ENCODE measurements at places on chromosomes 12 and 14.

DNA sequence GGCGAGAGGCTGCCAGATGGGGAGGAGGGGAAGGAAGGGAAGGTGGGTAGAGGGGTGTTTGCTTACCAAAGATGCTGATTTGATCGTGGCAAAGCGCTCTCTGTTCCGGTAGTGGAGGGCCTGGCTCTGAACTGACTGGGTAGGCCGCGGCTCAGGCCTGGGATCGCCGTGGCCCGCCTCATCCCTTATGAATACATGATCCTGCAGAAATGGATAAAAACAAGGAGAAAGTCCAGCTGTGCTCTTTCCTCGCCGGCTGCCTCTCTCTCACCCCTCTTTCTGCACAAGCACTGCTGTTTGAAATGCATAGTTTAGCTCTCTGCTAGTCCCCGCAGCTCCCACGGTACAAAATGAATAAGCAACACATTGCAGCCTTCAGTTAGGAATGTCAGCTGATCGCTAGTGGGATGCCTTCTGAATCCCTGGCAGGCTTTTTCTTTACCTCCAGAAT is 53.8 kb downstream of the PEBP1 start:
- ATAC-seq = no peak

DNA sequence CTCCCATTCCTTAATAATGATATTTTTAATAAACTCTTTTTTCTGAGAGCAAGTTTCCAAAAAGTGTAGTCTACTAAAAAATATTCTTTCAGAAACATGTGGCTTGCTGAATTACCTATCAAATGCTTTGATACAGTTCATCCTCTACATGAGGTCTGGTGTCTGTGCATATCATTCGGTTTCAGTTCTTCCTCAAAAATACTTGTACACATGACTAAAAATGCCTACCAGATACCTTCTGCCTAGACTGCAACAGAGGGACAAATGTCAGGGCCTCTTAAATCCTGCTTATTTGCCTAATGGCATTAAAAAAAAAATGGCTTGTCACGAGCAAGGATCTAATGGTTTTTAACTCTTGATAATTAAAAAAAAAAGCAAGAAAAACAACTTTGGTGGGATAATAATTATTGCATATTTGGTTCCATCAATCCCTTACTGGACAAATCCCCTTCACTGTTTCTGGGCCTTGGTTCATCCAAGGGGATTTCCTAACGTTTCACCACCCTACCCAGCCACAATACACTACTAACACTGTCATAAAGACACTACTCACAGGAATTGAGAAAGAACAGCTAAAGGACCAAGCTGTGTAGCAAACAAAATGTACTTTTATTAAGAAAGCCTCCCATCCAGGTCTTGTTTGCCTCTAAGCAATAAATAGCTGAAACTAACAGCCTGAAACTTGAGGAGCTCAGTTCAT is 45.7 kb downstream of the PARP11 start:
- no peak for ATAC-seq

GRCh38 chr12:127450826-127451225 is 816.1 kb upstream of the TMEM132C start:
- ATAC-seq = no peak

DNA sequence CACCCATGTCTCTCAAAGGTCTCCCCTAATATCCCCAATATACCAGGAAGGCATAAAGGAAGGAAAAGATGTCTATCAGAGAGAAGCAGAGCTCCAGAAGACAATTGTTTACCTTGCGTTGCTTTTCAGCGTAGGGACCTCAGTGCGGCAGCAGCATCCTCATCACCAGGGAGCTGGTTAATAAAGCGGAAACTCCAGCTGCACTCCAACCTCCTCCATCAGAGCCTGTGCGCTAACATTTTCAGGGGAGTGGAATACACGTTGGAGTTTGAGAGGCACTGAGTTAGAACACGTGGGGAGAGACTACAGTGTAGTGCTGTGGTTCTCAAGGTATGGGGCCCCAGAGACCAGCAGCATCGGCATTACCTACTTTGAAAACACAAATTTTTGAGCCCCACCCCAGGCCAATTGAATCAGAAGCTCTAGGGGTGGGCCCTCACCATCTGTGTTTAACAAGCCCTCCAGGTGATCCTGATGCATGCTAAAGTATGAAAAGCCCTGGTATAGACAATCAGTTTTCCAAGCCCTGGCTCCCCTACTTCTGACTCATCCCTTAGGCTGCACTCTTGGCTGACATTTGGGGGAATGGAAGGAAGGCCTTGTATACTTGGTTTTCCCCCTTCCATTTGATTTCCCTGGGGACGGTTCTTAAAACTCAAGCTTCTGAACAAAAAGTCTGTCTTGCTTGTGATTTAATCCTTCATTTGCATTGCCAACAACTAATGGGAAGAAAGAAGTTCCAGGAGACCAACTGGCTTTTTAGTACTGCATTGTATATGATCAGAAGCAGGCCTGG is 419.0 kb upstream of the CCDC196 start:
- no peak for ATAC-seq

DNA sequence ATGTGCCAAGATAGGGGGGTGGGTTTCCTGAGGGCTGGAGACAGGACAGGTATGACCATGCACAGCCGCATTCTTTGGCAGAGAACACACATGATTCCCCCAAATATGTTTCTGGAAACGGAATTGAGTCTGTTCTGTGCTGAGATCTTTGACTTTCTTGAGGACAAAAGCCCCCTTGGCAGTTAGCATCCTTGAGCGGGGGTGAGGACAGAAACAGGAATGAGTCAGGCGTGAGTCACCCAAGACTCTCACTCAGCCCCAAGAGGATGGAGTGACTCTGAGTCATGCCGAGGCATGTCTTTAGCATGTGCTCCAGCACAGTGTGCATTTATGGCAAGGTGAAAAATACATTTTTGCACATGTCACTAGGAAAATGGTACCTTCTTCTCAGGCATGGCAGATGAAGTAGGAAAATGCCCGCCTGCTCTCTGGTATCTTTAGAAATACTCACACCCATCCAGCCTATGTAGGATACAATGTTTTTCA is 52.1 kb downstream of the DAD1 start:
- ATAC-seq = peak; percentile 95

DNA sequence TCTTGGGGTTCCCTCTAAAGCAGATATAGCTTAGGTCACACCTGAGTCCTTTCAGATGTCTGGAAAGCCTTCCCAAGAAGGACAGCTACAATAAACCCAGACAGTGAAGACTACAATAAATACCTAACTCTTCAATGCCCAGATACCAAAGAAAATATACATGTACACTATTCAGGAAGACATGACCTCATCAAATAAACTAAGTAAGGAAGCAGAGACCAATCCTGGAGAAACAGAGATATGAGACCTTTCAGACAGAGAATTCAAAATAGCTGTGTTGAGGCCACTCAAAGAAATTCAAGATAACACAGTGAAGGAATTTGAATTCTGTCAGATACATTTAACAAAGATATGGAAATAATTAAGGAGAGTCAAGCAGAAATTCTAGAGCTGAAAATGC is 15.3 kb downstream of the MIPOL1 start:
- no peak for ATAC-seq

- ATAC-seq = no peak
These were observed 103.3 kb downstream of the RBM19 start for GRCh38 chr12:113862590-113863454.

DNA sequence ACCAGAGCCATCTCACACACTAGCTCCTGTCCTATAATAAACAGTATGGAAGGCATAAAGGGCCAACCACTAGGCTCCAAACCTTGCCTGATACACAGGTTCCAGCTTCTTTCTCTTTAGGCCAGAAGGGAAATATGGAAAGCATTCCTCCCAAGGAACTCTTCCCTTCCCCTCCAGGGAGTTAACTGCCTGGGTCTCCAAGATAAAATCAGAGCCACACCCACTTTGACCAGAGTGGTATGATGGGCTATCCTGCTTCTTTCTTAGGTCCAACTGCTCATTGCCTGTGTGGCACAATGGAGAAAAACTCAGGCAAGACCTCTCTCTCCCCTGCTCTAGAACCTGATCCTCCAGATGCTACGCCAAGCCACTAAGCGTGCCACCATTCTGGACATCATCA is 2.1 kb downstream of the TSSK4 start:
- ATAC-seq = no peak

- ATAC-seq = no peak
These were observed 171.9 kb upstream of the KITLG start for GRCh38 chr12:88752183-88752582.

GRCh38 chr12:49973361-49973830 is 649 bp downstream of the AQP6 start:
- no peak for ATAC-seq

DNA sequence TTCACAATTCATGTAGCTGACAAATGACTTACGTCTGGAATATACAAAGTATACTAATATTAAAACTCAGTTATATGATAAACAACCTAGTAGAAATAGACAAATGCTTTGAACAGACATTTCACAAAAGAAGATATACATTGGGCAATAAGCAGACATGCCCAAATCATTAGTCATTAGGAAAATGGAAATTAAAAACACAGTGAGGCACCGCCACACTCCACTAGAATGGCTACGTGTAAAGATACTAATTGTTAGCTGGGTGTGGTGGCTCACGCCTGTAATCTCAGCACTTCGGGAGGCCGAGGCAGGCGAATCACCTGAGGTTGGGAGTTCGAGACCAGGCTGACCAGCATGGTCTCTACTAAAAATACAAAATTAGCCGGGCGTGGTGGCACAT is 248.9 kb upstream of the TMEM132C start:
- ATAC-seq = no peak

- no peak for ATAC-seq
These were observed 371 bp downstream of the CHD8 start for GRCh38 chr14:21455592-21455911.

- ATAC-seq = no peak
These were observed 81.1 kb downstream of the PELI2 start for GRCh38 chr14:56199095-56199981.

Measured in activated CD4-positive, CD25-positive, alpha-beta regulatory T cell treated with anti-CD3 and anti-CD28 coated beads, Interleukin-2, amount 50 U/mL, for 24 hours (primary cell).